ENCODE measurements at places on chromosomes 16 and 17.

DNA sequence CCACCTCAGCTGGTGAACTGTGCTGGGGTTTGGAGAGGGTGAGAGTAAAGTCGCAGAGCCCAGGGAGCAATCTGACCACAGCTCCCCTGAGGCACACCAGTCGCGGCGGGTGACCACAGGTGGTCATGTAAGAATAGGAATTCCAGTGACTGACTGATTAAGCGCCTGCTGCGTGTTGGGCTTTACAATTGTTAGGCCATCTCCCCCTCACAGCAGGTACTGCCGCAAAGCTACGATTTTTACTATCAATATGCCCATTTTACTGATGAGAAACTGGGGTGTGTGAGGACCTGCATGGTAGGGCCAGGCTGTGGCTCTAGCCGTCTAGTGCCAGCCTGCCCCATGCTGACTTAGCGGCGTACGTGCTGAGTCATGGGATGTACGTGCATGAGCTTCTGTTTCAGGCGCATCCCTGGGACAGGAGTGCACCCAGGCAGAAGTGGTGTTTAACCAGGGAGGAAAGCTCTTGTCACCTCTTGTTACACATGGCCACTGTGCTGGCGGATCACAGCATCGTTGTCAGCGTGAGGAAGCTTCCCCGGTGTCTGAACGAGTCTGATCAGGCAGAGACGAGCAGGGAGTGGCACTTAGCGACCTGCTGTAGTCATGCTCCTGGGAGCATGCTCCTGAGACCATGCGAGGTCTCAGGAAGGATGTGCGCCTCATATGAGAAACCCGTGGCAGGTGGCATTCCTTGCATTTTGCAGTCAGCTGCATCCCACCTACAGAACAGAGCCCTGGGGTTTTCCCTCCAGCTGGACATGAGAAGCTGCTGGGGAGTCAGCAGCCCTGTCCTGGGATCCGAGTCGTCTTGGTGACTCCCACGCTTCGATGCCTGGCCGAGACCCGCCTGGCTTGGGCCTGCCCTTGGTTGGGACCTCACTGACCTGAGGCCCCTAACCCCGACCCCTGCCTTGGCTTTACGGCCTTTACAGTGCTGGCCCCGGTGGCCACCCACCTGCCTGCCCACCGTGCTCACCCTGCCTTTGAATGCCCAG is 163.7 kb upstream of the CHMP6 start:
- DNase-seq, result no peak

DNA sequence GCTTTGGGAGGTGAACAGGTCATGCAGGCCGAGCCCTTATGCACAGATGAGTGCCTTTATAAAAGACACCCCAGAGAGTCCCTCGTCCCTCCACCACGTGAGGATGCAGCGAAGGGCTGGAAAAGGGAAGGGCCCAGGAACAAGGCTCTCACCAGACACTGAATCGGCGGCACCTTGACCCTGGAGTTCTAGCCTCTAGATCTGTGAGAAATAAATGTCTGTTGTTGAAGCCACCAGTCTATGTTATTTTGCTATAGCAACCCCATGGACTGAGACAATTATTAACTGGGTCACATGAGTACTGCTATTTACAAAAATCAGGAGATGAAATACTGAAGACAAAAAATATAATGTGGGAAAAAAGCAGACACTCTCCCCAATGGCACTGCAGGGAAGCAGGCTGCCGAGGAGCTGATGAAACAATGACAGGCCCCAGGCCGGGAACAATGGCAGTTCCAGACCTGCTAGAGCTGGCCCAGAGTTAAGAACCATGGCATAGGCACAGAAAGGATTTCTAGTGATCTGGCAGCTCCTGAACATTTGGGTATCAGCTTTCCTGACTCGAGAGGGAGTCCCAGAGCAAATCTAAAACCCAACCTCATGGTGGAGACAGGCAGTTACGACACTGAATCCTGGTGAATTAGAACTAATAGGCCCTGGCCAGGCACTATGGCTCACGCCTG is 17.8 kb upstream of the GGA2 start:
- no peak for DNase-seq

DNA sequence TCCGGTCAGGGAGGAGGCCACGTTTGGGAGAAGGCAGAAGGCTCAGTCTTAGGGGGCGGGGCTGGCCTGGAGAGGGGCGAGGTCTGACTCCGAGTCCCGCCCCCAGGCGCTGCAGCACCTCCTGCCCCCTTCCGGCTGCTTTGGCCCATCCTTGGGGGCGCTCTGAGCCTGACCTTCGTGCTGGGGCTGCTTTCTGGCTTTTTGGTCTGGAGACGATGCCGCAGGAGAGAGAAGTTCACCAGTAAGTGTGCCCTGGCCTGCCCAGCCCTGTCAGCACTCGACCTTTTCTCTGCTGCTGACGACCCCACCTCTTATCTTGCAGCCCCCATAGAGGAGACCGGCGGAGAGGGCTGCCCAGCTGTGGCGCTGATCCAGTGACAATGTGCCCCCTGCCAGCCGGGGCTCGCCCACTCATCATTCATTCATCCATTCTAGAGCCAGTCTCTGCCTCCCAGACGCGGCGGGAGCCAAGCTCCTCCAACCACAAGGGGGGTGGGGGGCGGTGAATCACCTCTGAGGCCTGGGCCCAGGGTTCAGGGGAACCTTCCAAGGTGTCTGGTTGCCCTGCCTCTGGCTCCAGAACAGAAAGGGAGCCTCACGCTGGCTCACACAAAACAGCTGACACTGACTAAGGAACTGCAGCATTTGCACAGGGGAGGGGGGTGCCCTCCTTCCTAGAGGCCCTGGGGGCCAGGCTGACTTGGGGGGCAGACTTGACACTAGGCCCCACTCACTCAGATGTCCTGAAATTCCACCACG is 1.5 kb downstream of the TNFRSF12A start:
- DNase-seq, result peak; percentile 98

GRCh38 chr16:12655537-12655936 is 148.2 kb downstream of the CPPED1 start:
- no peak for DNase-seq

DNA sequence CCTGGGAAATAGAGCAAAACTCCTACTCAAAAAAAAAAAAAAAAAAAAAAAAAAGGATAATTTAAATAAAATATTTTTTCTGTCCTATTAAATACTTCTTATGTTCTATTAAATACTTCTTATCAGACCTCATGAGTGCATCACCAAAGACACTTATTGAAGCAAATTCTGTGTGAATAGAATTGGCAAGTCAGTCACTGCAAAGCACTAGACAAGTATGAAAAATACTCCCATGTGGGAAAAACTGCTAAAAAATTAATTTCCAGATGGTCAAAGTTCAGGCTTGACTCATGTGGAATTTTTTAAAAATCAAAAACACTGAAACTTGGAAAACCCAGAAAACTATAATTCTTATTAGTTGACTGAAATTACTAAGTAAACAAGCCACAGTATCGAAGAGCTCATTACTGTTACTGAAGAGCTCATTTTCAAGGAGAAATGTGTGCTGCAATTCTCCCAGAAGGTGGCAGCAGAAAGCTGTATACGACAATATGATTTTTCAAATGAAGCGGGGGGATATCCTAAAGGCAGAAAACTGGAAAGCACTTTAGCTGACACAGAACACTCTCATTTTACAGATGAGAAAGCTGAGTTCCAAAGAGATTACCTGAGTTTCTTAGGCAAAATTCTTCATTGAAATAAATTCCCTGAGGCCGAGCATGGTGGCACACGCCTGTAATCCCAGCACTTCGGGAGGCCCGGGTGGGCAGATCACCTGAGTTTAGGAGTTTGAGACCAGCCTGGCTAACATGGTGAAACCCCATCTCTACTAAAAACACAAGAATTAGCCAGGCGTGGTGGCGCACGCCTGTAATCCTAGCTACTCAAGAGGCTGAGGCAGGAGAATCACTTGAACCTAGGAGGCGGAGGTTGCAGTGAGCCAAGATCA is 15.9 kb upstream of the FBXO47 start:
- DNase-seq, result peak; percentile 73

GRCh38 chr16:21101631-21102420 is 48.8 kb downstream of the DNAH3 start:
- DNase-seq, result peak; percentile 14

GRCh38 chr17:601926-602303 is 112.7 kb downstream of the VPS53 start:
- DNase-seq, result no peak

DNA sequence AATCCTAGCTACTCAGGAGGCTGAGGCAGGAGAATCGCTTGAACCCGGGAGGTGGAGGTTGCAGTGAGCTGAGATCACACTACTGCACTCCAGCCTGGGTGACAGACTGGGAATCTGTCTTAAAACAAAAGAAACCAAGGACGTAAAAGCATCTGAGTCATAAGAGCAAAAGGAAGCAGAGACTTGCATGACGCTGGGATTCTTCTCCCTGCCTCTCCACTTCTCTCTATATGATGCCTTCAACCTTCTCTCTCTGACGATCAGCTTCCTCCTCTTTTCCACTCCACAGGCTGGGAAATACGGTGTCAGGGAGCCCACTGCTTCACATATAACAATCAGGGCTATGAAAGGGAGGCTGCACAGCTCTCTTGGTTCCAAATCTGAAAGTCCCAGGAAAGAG is 43.2 kb upstream of the CCL1 start:
- no peak for DNase-seq

GRCh38 chr17:82807101-82807500 is 32.7 kb downstream of the ZNF750 start:
- DNase-seq, result no peak

- DNase-seq, result no peak
Observed at GRCh38 chr16:89020068-89020924, 43.3 kb upstream of the CBFA2T3 start.

DNA sequence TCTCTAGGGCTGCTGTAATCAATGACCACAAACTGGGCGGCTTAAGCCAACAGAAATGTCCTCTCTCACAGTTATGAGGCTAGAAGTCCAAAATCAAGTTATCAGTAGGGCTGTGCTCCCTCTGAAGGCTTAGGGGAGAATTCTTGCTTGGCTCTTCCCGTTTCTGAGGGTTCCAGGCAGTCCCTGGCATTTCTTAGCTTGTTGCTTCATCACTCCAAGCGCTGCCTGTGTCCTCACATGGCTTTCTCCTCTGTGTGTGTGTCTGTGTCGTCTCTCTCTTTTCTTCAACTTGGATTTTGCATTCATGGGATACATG is 13.7 kb upstream of the CDC42EP4 start:
- peak; percentile 80 for DNase-seq

- no peak for DNase-seq
Observed at GRCh38 chr16:68718590-68718989, 18.5 kb upstream of the CDH1 start.

DNA sequence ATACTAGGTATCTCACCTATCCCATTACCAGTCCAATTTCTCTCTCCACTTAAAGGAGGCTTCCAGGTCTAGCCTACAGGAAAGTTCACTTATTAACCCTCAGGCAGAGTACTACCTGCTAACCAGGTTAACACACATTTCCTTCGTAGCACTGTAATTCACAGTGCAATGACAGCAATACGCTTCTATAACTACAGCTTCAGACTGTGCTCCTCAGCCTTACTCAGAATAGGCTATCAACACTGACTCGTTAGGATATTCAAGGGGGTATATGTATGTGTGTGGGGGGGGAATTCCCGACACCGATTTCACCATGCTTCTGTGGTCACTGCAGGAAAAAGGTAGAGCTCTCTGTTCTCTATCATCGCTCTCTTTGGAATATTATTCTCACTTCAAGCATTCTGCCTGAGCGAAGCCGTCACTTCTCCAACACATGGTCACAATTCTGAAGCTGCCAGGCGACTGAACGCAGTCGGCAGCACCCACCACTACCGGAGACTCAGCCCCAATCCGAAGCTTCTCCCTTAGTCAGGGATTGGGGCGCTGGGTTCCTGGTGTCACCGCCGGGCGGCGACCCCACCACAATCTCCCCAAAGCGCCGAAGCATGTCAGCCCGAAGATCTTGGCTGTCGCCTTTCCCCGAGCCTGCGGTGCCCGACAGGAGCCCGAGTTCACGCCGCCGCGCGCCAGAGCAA is 618 bp downstream of the GGA3 start:
- no peak for DNase-seq

DNA sequence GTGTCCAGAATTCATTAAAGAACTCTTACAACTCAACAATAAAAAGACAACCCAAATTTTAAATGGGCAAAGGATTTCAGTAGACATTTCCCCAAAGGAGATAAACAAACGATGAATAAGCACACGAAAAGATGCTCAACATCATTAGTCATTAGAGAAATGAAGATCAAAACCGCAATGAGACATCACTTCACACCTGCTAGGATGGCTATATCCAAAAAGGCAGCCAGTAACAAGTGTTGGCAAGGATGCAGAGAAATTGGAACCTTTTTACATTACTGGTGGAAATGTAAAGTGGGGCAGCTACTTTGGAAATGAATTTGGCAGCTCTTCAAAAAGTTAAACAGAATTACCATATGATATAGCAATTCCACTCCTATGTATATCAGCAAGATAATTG is 42.0 kb downstream of the PITPNM3 start:
- DNase-seq, result no peak

GRCh38 chr16:65118871-65119270 is 3.0 kb downstream of the CDH11 start:
- peak; percentile 37 for DNase-seq

Measured in fibroblast of skin of right quadriceps (primary cell).